Keratinocyte (primary cell): ENCODE measurements at places on chromosomes 4 and X. TPM values are rescaled to one million over a fixed set of nuclear protein-coding genes. Genes with fewer than 3 reads are reported as not detected.

DNA sequence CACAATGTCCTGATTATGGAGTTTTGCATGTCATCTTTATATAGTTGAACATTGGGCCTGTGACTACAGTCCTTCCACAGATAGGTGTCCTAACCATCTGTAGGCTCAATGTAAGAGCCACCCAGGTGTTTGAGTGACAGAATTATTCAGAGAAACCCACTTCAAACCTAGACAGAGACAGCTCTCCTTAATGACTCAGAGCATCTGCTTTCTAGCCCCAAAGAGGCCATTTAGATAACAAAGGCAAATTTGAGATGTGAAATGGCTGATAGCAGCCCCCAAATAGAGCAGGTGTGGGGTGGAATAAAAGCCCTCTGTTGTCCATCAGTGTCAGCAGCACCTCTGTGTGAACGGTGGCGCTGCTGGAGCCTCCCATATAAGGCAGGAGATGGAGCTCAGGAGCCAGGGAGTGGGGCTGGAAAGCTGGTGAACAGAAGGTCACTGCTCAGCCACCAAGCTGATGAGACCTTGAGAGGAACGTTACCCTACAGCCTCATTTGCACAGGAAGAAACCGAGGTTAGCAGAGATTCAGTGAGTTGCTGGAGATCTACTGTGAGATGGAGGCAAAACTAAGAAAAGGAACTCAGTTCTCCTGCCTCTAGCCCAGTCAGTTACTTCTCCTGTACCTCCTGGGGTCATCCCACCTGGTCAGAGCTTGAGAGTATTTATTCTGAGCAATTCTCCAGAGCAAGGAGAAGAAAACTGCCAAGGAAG is 153.3 kb upstream of the LNX1 start:
- DNase-seq, result no peak

DNA sequence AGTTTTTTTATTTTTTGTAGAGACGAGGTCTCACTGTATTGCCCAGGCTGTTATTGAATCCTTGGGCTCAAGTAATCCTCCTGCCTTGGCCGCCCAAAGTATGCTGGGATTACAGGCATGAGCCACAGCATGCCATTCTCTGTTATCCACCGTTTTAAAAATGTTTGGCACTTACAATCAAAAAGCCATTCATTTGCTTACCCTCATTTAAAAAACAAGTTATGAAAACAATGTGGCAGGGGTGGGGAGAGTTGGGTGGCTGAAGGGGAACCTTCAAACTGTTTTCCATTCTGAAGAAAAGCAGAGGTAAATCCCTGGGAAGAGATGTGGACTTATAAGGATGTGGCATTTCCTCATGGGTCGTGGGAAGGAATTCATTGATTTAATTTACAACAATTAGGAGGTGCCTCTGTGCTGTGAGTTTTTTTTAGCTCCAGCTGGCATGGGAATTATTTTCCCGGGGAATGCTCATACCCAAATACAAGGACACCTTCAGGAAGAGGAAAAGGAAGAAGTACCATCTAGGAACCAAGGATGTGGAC is 103.5 kb downstream of the MID1 start:
- DNase-seq, result no peak

DNA sequence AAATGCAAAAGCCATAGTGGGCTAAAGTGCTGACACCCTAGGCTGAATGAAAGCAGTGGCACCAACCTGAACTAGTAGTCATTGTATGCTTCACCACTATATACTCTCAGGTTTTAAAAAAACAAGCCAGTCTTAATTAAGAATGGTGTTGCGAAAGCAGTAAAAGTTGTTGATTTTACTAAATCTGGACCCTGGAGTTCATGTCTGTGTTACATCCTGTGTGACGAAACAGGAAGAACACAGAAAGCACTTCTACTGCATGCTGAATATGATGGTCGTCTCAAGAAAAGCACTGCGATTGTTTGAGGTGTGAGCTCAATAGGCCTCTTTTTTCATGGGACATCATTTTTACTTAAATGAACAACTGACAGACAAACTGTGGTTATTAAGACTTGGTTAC is 24.2 kb upstream of the GDPD2 start:
- DNase-seq, result no peak

GRCh38 chr4:165971933-165972332 is 98.9 kb downstream of the TLL1 start:
- peak; percentile 66 for DNase-seq

TRIM60 gene
- polyA plus RNA-seq, result not detected in 3 replicates

GRCh38 chr4:146709956-146710355 is 71.3 kb downstream of the POU4F2 start:
- DNase-seq, result no peak

- DNase-seq, result no peak
Observed at GRCh38 chr4:123417813-123418212, 21.2 kb downstream of the SPRY1 start.

SPANXB1 gene
- not detected in 3 replicates for polyA plus RNA-seq

SPATA18 gene
- 4.1 to 5.9 TPM (median 5.6 TPM) in 3 replicates for polyA plus RNA-seq

- no peak for DNase-seq
Observed at GRCh38 chrX:115535844-115536243, 25.1 kb upstream of the PLS3 start.

CXorf49B gene
- polyA plus RNA-seq, result not detected in 3 replicates

GRCh38 chr4:37471971-37472370 is 214.2 kb downstream of the RELL1 start:
- no peak for DNase-seq

GRCh38 chrX:151982222-151982621 is 7.7 kb upstream of the GABRE start:
- DNase-seq, result peak; percentile 23

DNA sequence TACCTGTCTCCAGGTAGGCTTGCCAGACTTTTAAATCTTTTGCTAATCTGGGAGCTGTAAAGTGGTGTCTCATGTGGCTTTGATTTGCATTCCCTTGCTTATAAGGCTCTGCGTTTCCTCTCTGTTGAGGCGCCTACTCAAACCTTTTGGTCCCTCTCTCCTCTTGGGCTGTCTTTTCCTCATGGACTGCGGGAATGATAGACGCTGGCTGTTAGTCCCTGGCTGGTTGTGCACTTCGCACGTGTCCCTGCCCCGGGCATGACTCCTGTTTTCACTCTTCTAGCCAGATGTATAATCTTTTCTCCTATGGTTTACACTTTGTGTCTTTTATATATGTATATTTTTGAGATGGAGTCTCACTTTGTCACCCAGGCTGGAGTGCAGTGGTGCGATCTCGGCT is 39.7 kb downstream of the RGS12 start:
- no peak for DNase-seq

CCDC149 gene
- polyA plus RNA-seq, result 2.0 to 3.5 TPM (median 2.1 TPM) in 3 replicates

PNCK gene
- polyA plus RNA-seq, result 0.05 to 0.37 TPM (median 0.24 TPM) in 3 replicates

TRIM2 gene
- polyA plus RNA-seq, result 9.0 to 12.2 TPM (median 10.6 TPM) in 3 replicates

DNA sequence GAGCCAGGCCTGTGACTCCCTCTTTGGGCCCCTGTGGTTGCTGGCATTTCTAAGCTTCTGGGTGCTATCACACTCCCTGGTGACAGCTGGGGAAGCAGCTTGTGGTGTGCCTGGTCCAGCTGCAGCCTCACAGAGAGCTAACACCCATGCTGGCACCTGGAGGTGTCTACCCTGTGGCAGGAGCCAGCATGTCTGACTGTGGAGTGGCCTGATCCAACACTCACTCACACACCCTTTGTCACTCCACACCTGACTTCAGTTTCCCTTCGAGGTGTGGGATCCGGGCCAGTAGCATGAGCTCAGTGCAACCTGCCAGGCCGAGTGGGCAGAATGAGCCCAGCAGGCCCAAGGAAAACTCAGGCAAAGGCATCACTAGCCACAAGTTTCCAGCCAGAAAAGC is 67.5 kb downstream of the TECRL start:
- DNase-seq, result no peak

SORBS2 gene
- polyA plus RNA-seq, result 0.14 to 0.55 TPM (median 0.18 TPM) in 3 replicates

GRCh38 chr4:184344435-184344834 is 126.8 kb upstream of the ENPP6 start:
- no peak for DNase-seq

DNA sequence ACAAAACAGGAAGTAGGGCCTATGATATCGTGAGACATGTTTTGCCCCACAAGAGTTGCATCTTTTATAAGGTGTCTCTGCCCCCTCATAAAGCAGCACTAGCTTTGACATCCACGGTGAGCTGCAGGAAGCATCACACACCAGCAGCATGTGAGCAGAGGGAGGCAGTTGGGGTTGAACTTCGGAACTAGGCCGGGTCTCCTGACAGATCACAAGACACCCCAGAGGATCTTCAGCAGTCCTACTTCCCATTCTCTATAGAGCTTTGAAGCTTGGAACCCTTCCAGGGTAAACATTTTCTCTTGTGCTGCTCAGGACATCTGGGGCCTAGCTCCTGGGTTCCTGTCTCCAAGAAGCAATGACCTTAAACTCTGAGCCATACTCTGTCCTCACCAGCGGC is 27.5 kb downstream of the YY2 start:
- no peak for DNase-seq

GRCh38 chr4:118012142-118012541 is 22.1 kb upstream of the NDST3 start:
- DNase-seq, result no peak

- peak; percentile 89 for DNase-seq
Observed at GRCh38 chrX:46325312-46325877, 219.8 kb downstream of the ZNF674 start.

GRCh38 chr4:87092389-87093141 is 127.9 kb downstream of the KLHL8 start:
- peak; percentile 76 for DNase-seq

GRCh38 chrX:104310090-104310489 is 55.4 kb upstream of the ESX1 start:
- DNase-seq, result no peak

DNA sequence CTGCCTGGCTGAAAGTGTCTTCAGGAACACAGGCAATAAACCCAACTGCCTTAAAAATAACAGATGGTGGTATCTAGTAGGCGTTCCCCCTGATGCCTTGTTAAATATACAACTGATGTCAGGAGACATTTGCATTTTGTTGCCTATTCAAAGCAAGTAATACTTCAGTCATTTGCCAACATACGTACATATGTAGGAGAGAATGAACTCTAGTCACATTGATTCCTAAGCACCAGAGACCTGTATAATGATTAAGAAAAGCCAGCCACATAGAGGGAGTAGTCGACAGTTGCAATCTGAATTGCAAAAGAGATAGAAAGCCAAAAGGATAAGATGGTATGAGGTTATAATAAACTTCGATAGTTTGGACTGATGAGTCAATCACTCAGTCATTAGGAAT is 191.0 kb upstream of the EMCN start:
- DNase-seq, result no peak

GRCh38 chr4:86359944-86360478 is at the start of gene MAPK10:
TSS of gene MAPK10 (minus strand) at chr4:86360053.
- no peak for DNase-seq

RNF212 gene
- 0.16 to 0.28 TPM (median 0.24 TPM) in 3 replicates for polyA plus RNA-seq

- no peak for DNase-seq
Observed at GRCh38 chr4:8237256-8237989, 32.1 kb upstream of the HTRA3 start.

DNA sequence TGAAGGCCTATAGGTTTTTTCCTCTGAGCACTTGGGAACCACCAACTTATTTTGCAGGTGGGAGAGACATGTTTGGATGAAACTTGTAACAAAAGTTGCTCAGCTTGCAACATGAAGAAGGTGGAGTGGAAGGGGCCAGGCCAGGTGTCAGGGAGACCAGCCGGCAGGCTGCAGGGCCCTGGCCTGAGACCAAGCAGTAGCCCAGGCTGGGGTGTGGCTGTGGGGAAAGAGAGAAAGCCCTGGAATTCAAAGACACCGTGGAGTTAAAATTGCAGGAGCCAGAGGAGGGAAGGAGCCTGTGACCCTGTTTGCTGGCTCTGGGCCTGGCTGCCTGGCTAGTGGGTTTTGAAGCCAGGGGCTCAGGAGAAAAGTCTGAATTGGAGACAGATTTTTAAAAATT is 43.4 kb downstream of the EFNB1 start:
- no peak for DNase-seq

- no peak for DNase-seq
Observed at GRCh38 chrX:16177260-16177659, 10.0 kb downstream of the MAGEB17 start.

GRCh38 chrX:125646195-125646594 is 326.5 kb downstream of the TEX13C start:
- no peak for DNase-seq

PABPC5 gene
- polyA plus RNA-seq, result not detected in 3 replicates

H2BW2 gene
- not detected in 3 replicates for polyA plus RNA-seq

F9 gene
- polyA plus RNA-seq, result not detected in 3 replicates

GRCh38 chr4:186829097-186829496 is 105.4 kb upstream of the FAT1 start:
- no peak for DNase-seq

DNA sequence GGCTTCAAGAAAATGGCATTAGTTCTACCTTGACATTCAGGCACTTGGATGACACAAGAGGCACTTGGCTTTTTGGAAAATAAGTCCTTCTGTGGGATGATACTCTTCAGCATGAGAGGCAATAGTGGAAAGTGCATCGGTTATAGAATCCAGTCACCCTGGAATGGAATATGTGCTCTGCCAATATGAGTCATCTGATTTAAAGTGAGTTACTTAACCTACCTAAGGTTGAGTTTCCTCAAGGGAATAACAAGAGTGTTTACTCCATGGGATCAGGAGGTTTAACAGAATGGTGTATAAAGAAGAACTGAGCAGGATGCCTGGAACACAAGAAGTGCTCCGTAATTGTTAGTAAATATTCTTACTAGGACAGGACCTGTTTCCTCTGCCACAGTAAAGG is 10.7 kb downstream of the SLC39A8 start:
- no peak for DNase-seq

GAGE12H gene
- not detected in 3 replicates for polyA plus RNA-seq

GRCh38 chr4:10240691-10241090 is 124.1 kb upstream of the WDR1 start:
- no peak for DNase-seq

- no peak for DNase-seq
Observed at GRCh38 chr4:35105486-35105885, 1138.8 kb downstream of the ARAP2 start.

GRCh38 chr4:45566896-45567603 is 556.8 kb downstream of the GABRG1 start:
- DNase-seq, result no peak

DNA sequence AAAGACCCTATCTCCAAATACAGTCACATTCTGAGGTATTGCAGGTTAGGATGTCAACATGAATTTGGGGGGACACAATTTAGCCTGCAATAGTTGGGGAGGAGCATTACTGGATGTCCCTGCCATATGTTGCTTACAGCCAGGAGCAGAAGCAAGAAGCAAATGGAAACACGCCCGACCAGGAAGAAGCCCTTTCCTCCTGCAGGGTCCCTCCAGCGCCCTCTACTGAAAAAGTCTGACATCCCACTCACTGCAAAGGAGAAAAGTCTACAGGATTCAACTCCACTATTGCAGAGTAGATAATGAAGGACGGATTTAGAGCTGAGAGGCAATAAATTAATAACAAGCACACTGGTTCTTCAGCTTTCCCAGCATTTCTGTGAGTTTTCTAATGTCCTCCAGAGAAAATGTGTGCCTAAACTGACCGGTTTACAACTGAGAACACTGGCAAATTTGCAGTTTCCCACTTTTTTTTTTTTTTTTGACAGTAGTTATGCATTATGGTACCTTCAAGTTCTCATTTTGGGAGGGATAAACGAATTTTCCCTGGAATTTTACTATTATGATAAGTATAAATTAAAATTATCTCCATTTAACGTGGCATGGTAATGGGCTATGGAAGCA is 31.7 kb downstream of the COQ2 start:
- peak; percentile 54 for DNase-seq
